Activated T-cell treated with anti-CD3 and anti-CD28 coated beads, Interleukin-2, amount 50 U/mL, for 72 hours (primary cell): ENCODE measurements at places on chromosomes 13 and 19.

DNA sequence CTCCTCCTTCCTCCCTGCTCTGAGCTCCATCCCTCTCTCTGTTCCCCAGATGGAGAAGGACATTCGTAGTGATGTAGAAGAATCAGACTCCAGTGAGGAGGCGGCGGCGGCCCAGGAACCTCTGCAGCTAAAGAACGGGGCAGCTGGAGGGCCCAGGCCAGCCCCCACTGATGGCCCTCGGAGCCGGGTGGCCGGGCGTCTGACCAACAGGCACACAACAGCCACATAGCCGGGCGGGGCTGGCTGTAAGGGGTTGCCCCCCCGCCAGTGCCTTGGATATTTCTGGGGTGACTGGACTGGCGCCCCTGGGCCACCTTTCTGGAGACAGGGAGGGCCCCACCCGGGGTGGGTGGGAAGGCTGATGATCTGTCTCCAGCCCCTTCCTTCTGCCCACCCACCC, 46.3 kb downstream of the CD320 start:
- peaks cover 4% of the 10 kb centered on the region for H3K4me1 ChIP-seq
- H3K27ac ChIP-seq, result no peak overlapping the region
- H3K4me3 ChIP-seq, result no peak overlapping the region
- H3K27me3 ChIP-seq, result no peaks in the 10 kb centered on the region
- H3K36me3 ChIP-seq, result peaks cover 3% of the 10 kb centered on the region

GRCh38 chr19:12034198-12034597, 1.3 kb downstream of the ZNF433 start:
- peaks cover 4% of the 10 kb centered on the region for H3K36me3 ChIP-seq
- H3K4me3 ChIP-seq, result peak overlapping the region; percentile 70
- H3K4me1 ChIP-seq, result peaks cover 11% of the 10 kb centered on the region

- no peaks in the 10 kb centered on the region for H3K36me3 ChIP-seq
- no peak overlapping the region for H3K4me3 ChIP-seq
- H3K4me1 ChIP-seq, result peaks cover 39% of the 10 kb centered on the region
- DNase-seq, result no peak
- no peak overlapping the region for H3K27ac ChIP-seq
- no peaks in the 10 kb centered on the region for H3K27me3 ChIP-seq
Observed at GRCh38 chr19:17491287-17491686, 20.2 kb upstream of the PGLS start.

DNA sequence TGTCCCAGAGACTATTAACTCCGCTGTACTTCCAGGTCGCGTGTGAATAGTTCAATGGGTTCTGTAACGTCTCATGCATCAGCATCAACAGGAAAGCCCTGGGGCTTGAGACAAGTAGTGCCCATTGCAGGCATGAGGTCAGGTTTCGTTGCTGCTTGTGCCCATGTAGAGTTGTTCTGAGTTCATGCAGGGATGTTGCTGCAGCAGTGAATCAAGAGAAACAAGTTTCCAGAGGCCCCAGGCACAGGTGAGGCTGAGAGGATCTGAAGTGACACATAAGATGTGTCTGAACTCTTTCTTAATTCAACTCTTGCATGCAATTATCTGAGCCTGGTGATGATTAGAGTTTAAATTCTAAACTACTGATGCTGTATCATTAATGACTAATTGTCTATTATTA, 8.6 kb upstream of the ZNF283 start:
- H3K27me3 ChIP-seq, result peaks cover 33% of the 10 kb centered on the region
- H3K4me1 ChIP-seq, result peaks cover 23% of the 10 kb centered on the region
- no peak for DNase-seq
- no peak overlapping the region for H3K27ac ChIP-seq
- no peak overlapping the region for H3K4me3 ChIP-seq

DNA sequence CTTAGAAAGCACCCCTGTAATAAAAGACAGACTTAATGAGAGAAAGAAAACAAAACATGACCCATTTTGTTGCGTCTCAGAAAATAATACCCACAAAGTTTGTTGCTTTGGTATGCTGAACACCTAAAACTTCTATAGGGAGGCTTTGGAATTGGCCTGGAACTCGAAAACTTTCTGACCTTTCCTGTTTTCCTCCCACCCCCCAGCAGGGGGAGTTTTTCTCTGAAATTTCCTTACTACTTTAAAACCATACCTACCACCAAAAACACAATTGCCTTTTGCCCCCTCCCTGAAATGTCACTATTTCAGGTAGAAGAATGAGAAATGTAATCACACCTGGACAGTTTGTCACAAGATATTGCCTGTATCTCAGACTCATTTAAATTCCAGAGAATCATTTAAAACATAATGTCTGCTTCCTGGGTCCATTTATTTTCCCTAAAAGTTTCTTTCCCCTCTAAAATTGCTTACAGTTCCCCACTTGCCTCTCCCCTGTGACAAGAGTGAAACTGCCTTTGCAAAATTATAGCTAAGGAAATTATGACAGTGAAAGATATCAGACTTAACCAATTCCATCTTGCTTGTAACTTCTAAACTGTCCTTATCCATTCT, 2700.2 kb downstream of the PCDH9 start:
- no peak for DNase-seq
- no peaks in the 10 kb centered on the region for H3K4me1 ChIP-seq
- no peak overlapping the region for H3K27ac ChIP-seq
- H3K4me3 ChIP-seq, result no peak overlapping the region
- no peaks in the 10 kb centered on the region for H3K36me3 ChIP-seq
- no peaks in the 10 kb centered on the region for H3K27me3 ChIP-seq

DNA sequence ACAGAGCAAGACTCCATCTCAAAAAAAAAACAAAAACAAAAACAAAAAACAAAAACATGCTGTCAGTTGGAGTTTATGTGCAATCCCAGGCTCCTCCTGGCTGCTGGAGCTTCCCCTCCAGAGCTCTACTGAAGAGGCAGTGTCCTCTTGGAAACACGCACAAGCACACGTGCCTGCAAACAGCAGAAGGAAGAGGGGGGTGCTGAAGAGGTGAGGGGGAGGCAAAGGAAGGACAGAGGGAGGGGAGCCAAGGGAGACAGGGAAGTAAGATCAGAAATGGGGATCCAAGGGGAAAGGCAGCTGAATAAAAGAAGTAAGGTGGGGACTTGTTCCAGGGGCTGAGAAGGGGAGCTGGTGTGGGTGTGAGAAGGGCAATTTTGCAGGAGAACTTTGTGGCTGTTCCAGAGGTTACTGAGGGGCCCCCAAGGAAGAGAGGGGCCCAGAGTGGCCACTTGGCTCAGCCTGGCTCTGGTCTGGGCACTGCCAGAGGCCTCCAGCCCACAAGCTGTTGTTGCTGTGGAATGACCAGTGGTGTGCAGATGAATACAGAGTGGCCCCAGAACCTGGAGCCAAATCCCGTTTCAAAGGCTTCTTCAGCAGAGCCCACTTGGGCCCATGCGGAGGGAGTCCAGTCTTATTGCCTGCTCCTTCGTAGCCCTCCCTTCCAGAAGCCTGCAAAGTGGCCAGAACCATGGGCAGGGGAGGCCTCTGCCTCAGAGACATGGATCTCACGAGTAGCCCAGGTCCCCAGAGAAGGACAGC, 34.4 kb downstream of the LYL1 start:
- no peaks in the 10 kb centered on the region for H3K4me1 ChIP-seq
- H3K27me3 ChIP-seq, result no peaks in the 10 kb centered on the region
- no peak overlapping the region for H3K27ac ChIP-seq
- DNase-seq, result no peak
- H3K4me3 ChIP-seq, result no peak overlapping the region
- H3K36me3 ChIP-seq, result no peaks in the 10 kb centered on the region

DNA sequence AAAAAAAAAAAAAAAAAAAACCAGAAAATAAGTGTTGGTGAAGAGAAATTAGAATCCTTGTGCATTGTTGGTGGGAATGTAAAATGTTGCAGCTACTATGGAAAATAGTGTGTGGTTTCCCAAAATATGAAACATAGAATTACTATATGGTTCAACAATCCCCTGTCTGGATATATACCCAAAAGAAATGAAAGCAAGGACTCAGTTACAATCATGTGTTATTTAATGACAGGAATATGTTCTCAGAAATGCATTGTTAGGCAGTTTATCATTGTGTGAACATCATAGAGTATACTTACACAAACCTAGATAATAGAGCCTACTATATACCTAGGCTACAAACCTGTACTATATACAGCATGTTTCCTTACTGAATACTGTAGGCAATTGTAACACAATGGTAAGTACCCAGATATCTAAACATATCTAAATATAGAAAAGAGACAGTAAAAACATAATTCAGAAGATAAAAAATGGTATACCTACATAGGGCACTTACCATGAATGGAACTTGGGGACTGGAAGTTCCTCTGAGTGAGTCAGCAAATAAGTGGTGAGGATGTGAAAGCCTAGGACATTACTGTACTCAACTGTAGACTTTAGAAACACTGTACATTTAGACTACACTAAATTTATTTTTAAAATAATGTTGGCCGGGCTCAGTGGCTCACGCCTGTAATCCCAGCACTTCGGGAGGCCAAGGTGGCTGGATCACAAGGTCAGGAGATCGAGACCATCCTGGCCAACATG, 25.7 kb upstream of the SLC7A1 start:
- no peak overlapping the region for H3K4me3 ChIP-seq
- no peaks in the 10 kb centered on the region for H3K36me3 ChIP-seq
- peaks cover 31% of the 10 kb centered on the region for H3K27me3 ChIP-seq
- H3K27ac ChIP-seq, result no peak overlapping the region
- DNase-seq, result no peak

GRCh38 chr13:52750713-52751112, 11.1 kb upstream of the CNMD start:
- DNase-seq, result no peak
- no peaks in the 10 kb centered on the region for H3K4me1 ChIP-seq
- no peak overlapping the region for H3K27ac ChIP-seq
- H3K36me3 ChIP-seq, result no peaks in the 10 kb centered on the region

DNA sequence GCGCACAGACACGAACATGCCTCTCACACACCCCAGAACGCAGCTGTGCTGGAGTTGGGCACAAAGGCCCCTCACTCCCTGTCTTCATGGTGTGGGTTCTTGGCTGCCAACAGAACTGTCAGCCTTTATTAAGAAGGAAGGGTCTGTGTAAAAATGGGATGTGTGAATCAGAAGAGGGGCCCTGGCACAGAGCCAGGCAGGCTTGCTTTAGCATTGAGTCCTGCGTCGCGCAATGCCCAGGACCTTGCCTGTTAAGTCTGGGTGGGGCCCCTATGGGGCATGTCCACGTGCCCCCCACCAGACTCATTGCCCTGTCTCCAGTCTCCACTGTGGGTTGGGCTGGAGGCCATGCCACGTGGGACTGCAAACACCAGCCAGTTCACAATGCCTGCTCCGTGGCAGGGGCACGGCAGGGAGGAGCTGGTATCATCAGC, 84.8 kb downstream of the SLC7A1 start:
- H3K4me3 ChIP-seq, result no peak overlapping the region
- no peaks in the 10 kb centered on the region for H3K27me3 ChIP-seq
- H3K27ac ChIP-seq, result no peak overlapping the region
- H3K36me3 ChIP-seq, result peaks cover 3% of the 10 kb centered on the region
